ENCODE measurements at places on chromosomes 11 and 22.

GRCh38 chr11:1204381-1205101, 18.3 kb upstream of the MUC5B start:
- no peak for DNase-seq

DNA sequence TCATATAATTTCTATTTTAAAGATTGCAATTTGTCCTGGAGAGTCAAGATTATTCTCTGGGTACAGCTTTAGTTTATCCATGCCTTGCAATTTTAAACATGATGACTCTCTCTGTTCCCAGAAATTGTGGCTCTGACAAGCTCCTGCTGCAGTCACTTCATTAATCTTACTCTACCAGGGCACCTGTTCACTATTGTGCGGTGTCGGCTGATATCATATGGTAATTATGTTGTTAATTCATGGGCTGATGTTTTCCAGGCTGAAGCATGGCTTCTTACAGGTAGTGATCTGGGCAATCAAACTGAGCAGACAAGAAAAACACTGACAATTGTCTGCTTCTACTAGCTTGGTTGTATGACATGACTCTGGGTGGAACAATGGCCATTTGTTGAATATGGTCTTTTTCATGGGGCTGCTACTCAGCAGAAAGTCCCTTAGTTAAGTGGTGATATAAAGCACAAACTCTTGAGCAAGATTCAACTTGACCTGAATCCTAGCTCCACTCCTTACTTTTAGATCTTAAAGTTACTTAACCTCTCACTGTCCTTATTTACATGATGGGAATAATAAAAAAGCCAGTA, 230.7 kb downstream of the FAT3 start:
- DNase-seq: no peak

DNA sequence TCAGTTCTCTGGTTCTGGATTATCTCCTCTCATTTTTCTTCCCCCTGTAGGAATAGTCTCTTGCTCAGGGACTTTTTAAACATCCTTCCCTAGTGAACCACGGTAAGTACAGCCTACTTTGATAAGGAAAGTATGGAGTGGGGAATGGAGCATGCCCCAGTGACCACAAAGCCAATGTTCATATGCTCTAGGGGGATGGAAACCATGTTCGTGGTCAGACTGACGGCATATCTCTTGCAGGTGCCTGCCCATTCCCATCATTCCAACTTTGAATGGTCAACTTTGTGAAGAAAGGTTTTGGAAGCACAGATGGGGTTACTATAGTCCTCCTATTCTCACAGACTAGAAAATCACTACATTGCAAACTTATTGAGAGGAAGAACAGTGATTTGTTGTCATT, 332.5 kb upstream of the NCAM1 start:
- DNase-seq: no peak

GRCh38 chr11:2651054-2651617, 48.7 kb downstream of the KCNQ1OT1 start:
- DNase-seq: no peak

DNA sequence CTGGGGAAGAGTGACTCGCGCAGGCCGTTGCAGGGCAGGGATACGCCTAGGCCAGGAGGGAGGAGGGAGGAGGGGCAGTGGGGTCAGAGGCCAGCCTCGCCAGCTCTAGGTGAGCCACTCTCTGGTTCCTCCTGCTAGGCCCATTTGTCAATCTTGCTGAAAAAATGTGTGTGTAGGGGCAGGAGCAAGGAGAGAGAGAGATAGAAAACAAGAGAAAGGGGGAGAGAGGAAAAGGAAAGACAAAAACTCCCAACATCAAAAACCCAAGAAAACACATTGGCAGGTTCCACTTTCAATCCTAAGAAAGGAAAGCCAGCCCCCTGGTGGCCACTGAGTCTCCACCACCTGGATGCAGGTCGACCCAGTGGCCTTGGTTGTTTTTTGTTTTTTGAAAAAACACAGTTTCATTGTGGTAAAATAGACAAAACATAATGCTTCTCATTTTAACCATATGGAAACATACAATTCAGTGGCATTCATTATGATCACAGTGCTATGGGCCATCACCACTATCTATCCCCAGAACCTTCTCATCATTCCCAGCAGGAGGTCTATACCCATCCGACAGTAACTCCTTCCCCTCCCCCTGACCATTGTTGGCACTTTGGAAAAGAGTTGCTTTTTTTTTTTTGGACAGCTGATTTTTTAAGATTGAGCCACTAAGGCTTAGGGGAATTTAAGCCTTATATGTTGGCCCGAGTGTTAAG, 10.9 kb downstream of the OMP start:
- no peak for DNase-seq

GRCh38 chr22:31577711-31578110, 81.4 kb downstream of the SFI1 start:
- no peak for DNase-seq

All from stimulated activated CD8-positive, alpha-beta memory T cell treated with anti-CD3 and anti-CD28 coated beads, Interleukin-15, amount 100 ng/mL, for 24 hours (primary cell).